Stromal cell of bone marrow (primary cell): ENCODE measurements at places on chromosomes 7 and 10.

GRCh38 chr10:30467651-30468338 is 33.8 kb downstream of the MAP3K8 start:
- DNase-seq: no peak

DNA sequence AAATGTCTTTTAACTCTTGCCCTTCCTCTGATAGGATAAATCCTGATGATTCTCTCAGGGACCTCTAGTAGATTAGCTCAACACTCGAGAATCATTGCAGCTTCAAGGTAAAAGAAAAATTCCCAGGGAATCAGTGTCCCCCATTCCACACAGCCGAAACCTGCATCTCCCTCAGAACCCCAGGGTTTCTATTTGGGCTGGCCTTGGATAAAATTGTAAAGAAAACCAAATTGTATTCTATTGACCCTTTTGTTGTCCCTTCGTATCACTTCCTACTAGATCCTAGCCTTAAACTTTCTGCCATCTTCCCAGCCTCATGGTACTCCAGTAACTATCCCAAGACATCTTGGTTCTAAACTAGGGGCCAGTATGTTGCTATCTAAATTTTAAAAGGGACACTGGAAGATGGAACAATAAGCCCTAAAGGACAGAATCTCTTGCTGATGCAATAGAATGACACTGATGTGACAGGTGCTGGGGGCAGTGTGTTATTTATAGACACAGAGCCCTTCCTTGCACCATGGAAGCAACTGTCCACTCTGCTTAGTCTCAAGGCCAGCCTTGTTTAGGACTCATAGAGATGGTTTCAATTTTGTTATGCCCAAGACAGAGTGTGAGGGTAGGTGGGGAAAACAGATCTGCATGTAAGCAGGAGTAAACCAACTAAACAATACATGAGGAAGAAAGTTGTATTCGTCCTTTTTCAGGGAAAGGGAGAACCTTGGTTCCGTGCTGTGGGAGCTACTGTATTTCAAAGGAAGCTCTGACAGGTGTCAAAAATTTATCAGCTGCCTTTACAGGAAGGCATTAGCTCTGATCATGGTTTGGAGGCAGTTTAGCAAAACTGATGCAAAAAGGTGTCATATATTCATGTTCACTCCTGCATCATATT is 7.6 kb downstream of the ASB15 start:
- DNase-seq: no peak

GRCh38 chr7:115233809-115234208 is 311.9 kb downstream of the MDFIC start:
- no peak for DNase-seq

- DNase-seq: no peak
Observed at GRCh38 chr7:20541608-20542349, 73.7 kb upstream of the ABCB5 start.
